ENCODE measurements at places on chromosomes 7 and 10. TPM values are rescaled to one million over a fixed set of nuclear protein-coding genes. Genes with fewer than 3 reads are reported as not detected.

Gene SNX10
- total RNA-seq: 18.5 TPM

GRCh38 chr10:128122931-128123330 lies 3.3 kb downstream of the MKI67 start:
- DNase-seq: no peak

Gene PAPOLB
- total RNA-seq: not detected

DNA sequence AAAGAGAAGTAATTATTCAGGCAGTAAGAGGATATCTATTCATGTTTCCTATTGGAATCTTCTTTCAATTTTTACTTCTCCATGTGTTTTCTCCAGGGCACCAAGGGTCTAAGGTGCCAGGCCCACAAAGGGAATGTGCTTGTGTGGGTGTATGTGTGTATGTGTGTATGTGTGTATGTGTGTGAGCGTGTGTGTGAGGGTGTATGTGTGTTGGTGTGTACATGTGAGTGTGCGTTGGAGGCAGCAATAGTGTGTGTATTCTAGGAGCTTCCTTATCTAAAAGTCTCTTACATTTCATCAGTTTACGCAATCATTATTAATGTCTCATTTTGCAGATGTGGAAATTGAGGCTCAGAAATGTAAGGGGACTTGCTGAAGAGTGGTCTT lies 28.3 kb downstream of the RAMP3 start:
- DNase-seq: no peak

GRCh38 chr10:3999642-4000041 lies 214.6 kb upstream of the KLF6 start:
- DNase-seq: no peak

Gene ZCCHC24
- total RNA-seq: 22.2 TPM

DNA sequence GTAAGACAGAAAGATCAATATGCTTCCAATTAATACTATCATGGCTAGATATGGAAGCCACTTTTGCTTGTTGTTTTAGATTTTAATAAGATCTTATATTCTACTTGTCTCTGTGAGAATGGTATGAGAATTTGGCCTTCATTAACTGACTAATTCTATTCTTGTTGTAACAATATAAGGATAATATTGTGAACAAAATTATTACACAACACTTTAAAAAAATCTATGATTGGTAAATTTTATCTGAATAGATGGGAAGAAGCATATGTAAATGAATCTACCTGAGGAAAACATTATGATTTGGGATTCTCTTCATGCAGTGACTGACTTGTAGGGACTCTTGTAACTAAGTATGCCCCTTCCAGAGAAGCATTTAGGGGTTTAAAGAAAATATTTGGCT lies 308.9 kb upstream of the KCND2 start:
- DNase-seq: no peak

DNA sequence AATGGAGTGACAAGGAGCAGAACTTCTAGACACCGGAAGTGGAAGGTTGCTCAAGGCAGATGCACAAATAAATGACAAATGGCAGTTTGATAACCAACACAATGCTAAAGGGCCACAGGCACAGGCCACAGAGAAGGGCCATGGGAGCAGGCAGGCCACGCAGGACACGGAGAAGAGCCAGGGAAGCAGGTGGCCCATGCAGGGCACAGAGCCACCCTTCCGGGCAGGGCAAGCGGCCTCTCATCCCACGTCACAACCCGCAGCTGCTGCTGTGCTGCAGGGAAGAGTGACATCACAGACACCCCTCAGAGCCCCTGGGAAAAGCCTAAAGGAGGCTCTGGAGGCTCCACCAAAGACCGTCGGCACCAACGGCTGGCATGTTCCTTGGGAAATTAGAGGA lies 328.5 kb downstream of the PTPRN2 start:
- DNase-seq: no peak

- no peak for DNase-seq
These were observed 27.4 kb upstream of the DGKI start for GRCh38 chr7:137873979-137874777.

GRCh38 chr10:64486149-64486548 lies 964.9 kb downstream of the REEP3 start:
- no peak for DNase-seq

GRCh38 chr7:127245002-127245401 lies 7.7 kb downstream of the GRM8 start:
- no peak for DNase-seq

DNA sequence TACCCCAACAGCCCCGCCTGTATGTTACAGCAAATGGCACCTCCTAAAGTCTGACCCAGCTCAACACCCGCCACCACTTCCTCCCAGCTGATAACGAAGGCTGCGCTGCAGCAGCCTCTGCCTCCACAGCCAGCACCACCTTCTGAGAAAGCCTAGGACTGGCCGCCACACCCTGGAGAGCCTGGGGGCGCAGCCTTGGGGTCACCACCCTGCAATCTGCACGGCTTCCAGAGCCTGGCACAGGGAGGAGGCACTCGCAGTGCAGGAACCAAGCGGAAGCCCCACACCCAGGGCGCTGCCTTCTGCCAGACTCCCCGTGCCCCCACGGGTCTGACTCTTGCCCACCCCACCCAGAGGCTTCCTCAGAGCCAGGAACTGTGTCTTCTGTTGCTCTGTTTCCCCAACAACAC lies 112.5 kb downstream of the MAD1L1 start:
- DNase-seq: no peak

GRCh38 chr7:71659622-71660021 lies 527.7 kb downstream of the GALNT17 start:
- no peak for DNase-seq

- DNase-seq: peak; percentile 89
These were observed at the start of gene LCOR for GRCh38 chr10:96831867-96832720. LCOR (plus strand) TSS chr10:96832298; CDS start chr10:96949058, 116,760 bp downstream.

DNA sequence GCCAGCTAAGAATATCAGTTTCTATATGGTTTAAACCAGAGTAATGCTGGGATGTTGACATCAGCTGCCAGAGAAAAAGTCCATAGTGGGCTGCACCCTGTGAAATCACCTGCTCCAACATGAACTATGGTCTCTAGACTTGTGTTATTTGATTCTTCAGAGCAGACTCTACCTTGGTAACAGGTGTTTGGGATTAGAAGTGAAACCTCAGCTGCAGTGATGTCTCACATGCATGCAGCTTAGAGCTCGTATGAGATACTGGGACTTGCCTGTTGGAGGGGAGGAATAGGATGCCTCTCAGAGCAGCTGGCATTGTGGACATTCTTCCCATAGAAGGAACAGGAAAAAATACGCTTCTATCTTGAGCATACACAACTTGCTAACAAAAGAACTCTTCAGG lies 287.1 kb upstream of the CSTF2T start:
- no peak for DNase-seq

- no peak for DNase-seq
These were observed 79.1 kb upstream of the PPIF start for GRCh38 chr10:79268161-79268601.

Gene NPY
- total RNA-seq: not detected

- no peak for DNase-seq
These were observed 8.8 kb downstream of the ZFAND2A start for GRCh38 chr7:1151156-1151555.

- no peak for DNase-seq
These were observed 5.8 kb downstream of the CFAP69 start for GRCh38 chr7:90250601-90251303.

GRCh38 chr7:142808802-142809583 lies 38.2 kb downstream of the PRSS2 start:
- DNase-seq: no peak

DNA sequence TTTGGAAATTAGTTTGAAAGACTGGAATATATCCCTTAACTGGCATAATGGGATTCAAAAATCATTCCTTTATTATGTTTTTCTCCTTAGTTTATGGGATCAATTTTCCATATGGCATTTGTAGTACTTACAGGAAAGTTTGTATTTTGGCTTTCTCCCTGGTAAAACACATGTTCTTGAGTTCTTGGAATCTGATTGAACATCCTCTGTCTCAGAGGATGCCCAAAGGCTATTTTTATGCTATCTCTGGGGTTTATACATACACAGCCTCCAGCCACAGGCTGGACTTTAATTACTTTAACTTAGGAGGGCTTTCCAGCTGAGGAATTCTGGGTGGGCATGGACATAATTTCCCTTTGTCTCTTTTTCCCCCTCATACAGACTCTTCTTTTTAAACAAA lies 236.4 kb downstream of the HGF start:
- DNase-seq: no peak

- DNase-seq: no peak
These were observed 91.0 kb upstream of the FAM20C start for GRCh38 chr7:101146-102046.

DNA sequence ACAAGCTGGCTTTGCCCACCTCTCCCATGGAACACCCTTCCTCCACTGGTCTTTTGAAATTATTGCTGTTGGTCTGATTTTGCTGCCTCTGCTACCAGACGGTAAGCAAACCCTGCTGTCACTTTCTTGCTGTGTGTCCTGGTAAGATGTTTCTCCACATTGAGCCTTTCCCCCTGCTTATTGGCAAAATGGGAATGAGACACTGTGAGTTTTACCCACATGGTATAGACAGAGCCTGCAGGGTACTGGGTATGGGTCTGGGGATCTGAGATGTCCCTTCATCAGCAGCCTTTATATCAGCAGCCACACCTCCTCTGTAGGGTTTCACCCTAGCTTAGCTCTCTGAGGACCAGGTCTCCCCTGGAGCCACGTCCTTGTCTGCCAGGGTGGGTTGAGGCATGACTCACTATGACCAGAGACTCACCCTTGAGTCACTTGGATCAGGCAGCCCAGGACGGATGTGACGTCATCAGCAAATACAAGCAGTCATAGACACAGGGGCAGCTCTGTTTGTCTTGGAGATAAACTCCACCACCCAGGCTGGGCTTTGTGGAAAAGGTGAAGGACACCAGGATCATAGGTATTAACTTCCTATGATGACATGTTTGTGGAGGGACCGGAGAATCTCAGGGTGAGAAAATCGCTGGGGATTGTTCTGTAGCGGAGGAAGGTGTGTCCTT lies 17.9 kb upstream of the BAIAP2L1 start:
- DNase-seq: peak; percentile 93

DNA sequence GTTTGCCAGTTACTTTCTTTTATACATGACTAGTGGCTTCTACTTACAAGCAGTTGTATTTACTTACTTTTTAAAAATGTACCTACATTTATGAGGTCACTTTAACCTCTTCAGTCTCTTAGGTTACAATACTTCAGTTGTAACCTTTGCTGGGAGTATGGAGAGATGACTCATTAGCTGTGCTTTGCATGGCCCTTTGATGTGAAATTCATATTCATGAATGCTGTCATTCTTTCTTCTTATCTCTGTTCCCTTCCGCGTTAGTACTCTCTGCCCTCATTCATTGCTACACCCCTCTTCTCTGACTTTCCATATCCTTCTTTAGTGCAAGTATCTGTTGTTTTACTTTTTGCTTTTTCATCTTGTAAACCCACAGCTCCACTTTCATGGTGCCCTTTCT lies 164.3 kb downstream of the BMPER start:
- no peak for DNase-seq

DNA sequence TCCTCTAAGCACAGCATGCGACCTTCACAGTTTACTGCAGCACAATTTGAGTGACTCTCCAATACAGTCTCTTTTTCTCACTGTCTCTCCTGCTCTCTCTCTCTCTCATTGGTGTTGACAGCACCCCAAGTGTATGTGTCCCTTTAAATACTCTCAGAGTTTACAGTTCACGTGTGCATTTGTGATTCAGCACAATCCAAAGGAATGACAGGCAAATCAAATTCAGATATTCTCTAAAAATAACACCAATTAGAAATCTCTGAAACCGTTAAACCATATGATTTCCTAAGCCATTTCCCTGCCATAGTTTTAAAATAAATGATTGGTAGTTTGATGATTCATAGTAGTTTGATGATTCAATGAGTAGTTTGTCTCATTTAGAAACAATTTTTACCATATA lies 104.0 kb upstream of the GAD2 start:
- no peak for DNase-seq

GRCh38 chr10:126080879-126081411 lies 184.6 kb downstream of the FANK1 start:
- DNase-seq: no peak

DNA sequence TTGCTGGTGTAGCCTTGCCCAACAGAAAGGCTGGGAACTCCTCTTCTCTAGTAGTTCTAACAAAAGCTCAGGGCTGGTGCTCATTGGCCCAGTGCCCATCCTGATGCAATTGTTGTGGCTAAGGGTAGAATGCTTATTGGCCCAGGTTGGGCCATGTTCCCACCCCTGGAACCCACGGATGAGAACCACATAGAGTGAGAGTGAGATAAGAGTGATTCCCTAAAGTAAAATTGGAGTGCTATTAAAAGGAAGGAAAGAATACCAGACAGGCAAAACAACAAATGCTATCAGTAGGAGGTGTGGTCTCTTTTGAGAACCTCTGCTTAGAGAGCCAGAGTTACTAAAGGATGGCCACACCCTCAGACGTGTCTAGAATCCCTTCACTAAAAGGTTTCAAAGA lies 49.2 kb downstream of the LGI1 start:
- DNase-seq: no peak

Gene INMT
- total RNA-seq: 38.0 TPM

GRCh38 chr7:2191016-2191415 lies 41.7 kb downstream of the MAD1L1 start:
- no peak for DNase-seq

GRCh38 chr10:74078037-74078436 lies 72.6 kb downstream of the AP3M1 start:
- no peak for DNase-seq

All from right lobe of liver (tissue), 6 donors.